ENCODE measurements at places on chromosomes 13 and 19.

DNA sequence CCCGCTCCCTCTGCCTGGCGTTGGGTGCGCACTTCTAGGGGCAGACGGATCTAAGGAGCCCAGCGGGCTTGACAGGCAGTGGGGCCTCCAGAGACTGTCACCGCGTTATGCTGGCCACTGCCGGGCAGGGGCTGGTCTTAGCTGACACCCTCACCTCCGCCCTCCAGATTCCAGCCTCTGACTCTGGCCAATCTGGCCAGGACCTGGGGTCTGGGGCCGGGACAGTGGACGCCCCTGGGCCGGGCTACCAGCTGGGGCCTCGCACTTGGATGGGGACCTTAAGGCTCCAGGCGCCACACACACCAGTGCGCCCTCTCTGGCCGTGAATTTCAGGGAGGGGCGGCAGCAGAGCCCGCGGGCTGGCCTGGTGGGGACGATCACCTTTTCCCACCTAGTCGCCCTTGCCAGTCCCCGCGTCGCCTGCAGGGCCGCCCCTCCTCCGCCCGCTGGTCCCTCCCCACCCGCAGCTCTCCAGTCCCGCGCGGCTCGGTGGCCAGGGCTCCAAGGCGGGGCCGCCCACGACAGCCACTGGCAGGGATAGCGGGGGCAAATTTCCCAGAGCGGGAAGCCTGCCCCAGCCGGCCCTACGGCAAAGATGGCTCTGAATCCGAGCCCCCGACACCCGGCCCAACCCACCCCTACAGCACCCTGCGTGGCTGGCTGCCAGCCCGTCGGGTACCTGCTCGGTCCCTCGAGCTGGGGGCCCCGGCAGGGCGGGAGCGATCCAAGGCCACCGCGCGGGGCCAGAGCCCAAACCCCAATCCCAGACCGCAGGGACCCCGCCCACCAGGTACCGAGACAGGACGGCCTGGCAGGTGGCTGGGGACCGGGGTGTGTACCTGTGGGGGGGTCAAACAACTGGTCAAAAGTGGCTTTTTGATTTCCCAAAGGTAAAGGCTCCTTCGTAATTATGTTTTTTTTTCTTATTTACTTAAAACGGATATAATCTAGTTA is 6.1 kb upstream of the ZNF98 start:
- DNase-seq: no peak

DNA sequence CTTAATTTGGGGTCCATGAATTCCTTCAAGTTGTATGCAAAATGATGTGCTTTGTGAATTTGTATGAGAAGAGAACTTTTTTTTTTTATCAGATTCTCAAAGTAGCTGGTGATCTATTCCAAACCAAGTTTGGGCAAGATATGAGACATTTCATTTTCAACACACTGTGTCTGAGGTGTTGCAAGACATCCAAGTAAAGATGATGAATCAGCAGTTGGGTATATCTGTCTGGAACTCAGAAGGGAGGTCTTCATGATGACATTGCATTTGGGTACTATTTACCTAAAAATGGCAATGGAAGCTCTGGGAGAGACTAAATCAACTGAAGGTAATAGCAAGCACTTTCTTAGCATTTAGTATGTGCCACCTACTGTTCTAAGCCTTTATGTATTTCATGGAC is 2.8 kb downstream of the FAM124A start:
- no peak for DNase-seq

- DNase-seq: peak; percentile 60
Observed at GRCh38 chr13:73849292-73849691, 284.9 kb downstream of the KLF12 start.

DNA sequence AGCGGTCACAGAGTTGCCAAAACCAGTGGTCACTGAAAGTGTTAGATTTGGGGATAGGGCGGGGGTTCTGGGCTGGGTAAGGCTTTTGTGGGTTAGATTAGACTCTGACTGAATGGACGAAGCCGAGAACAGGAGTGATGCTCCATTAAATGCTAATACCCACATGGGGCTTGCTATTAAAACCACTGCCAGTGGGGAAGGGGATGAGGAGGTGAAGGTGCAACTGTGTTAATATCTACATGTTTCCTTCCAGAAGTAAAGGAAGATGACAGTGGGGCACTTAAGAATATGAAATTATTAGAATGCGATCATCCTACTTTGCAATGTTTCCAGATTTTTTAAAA is 573 bp upstream of the ZNF614 start:
- DNase-seq: peak; percentile 52

- peak; percentile 91 for DNase-seq
Observed at GRCh38 chr13:94435604-94436226, 43.8 kb downstream of the DCT start.

DNA sequence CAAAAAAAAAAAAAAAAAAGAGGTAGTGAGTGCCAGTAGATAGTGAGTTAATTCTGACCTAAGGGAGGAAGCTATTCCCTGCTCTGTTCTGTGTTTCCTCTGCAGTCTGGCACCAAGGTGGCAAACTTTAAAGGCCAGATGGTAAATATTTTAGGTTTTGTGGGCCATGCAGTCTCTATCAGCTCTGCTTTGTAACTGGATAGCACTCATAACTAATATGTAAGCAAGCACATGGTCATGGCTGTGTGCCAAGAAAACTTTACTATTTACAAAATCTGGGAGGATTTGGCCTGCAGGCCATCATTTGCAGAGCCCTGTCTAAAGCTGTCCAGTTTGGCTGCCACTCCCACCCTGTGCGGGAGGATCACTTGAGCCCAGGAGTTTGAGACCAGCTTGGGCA is 4.3 kb downstream of the PIN1 start:
- peak; percentile 59 for DNase-seq

DNA sequence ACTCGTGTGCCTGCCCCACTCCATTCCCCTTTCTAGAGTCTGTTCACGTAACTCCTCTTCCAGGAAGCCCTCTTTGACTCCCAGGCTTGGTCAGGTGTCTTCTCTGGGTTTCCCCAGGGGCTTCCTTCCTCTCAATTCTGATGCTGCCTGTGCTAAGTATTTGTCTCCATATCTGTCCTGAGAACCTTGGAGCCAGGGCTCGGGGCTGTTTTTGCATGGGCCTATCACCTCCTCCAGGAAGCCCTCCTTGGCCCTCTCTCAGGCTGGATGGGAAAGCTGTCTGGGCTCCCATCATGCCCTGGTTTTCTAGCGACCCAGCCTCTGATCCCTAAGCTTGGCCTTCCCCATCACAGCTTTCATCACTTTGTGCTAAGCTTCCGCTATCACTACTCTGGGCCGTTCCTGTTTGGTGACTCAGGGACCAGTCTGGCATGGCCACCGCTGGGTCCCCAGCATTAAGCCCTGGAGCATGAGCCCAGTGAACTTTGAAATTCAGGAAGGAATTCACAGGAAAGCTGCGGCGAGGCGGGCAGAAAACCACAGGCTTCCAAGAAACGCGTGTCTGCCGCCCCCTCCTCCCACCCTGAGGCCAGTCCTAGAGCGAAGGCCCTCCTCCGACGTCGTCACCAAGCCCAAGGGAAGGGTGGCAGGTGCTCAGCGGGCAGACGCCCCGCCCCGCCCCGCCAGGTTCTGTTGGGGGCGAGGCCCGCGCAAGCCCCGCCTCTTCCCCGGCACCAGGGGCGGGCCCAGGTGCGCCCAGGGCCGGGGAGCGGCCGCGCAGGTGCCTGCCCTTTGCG is 486 bp upstream of the SPINT2 start:
- DNase-seq: peak; percentile 98

DNA sequence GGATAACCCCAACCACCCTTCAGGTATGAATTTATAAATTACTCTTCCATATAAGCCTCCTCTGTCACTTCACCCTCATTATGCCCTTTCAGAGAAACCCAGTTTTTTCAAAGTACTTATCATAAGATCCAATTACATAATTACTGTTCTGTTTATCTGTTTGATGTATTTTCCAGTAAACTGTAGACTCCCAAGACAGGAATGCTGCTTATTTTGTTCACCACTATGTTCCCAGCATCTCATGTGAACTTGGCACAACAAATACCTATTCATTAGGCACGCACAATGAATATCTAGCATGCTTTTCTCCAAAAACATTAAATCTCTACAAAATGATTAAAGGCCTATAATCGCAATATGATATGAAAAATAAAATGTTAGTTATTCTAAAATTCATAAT is 13.2 kb downstream of the ENOX1 start:
- peak; percentile 12 for DNase-seq

DNA sequence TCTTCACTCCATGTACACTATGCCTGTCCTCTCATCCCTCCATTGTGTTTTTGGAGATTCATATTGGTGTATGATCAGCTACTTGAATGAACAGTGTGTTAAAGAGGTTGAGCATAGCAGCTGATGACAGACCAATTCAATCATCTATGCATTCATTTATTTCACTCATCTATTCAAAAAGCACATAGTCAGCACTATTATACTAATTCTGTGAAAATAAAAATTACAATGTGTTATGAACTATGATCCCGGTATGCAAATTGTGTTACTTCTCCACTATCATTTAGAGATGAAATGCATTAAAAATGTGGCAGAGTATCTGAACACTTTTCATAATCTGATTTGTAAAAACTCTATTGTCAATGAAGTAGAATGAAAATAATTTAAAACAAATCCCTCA is 5.9 kb downstream of the TRPC4 start:
- DNase-seq: no peak

DNA sequence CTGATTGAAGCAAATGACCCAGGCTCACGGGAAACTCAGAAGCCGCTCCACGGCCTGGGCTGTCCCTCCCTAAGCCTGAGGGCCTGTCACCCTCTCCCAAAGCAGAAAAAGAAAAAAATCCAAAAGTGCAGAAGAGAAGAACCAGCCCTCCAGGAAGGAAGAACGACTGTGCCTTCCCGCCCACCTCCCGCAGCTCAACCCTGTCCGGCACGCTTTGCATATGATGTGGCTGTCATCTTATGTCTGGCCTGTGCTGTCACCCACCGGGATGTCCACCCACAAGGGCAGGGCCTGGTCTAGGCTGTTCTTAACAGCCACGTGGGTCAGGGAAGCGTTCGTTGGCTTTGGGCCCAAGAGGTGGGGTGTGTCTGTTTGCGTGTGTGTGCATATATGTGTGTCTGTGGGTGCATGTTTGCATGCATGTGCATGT is 13.7 kb downstream of the ZBTB7A start:
- DNase-seq: no peak

DNA sequence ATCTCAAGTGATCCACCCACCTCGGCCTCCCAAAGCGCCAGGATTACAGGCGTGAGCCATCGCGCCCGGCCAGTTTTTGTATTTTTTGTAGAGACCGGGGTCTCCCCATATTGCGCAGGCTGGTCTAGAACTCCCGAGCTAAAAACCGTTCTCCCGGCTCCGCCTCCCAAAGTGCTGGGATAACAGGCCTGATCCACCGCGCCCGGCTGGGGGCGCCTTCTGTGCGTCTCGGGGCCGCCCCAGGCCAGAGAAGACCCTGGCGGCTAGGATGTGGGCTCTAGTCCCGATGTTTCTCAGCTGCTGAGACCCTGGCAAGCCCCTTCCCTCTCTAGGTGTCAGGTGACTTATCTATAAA is 3.6 kb downstream of the ARHGAP45 start:
- peak; percentile 37 for DNase-seq

DNA sequence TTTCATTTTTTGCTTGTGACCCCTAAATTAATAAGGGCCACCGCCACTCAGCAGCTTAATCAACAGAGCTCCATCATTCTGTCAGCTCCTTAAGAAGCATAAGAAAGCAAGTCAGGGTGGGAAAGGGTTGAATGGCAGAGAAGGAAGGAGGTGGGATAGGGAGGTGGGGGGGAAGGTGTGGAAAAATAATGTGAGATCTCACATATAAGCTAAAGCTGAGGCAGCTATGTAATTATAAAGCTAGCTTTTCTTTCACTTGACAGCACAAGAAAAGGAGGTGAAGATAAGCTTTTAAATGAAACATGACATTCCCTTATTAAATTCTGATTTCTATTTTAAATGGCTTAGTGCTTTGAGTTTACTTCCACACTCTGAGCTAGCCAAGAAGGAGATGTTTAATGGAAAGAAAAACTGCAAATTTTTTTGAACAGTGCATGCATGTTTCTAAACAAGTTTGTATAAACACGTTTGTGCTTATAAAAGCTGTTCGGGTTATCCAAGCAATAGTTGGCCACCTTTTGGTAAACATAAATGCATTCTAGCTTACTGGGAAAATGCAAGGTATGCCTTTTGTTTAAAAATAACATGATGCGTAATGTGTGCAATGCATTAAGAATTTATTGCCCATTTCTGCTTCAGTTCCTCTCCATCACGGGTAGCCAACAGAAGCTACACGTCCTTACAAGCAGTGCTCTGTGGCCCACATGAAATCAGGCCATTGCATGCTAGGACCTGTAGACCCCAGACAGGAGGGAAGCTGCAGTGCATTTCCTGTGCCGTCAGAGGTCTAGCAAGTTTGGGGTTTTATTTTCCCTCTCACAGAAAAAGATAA is 96.2 kb downstream of the LHFPL6 start:
- peak; percentile 4 for DNase-seq

DNA sequence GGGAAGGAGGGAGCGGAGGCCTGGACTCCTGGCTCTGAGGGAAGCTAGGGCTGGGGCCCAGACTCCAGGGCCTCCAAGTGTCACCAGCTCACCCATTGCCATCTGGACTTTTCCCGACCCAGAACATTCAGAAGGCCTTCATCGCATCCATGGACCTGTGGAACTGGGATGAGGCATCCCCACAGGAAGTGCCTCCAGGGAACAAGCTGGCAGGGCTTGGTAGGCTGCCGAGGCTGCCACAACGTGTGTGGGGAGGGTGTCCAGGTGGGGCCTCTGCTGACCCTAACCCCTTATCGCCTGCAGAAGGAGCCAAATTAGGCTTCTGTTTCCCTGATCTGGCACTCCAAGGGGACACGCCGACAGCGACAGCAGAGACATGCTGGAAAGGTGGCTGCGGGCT is 767 bp downstream of the ETV2 start:
- peak; percentile 16 for DNase-seq

DNA sequence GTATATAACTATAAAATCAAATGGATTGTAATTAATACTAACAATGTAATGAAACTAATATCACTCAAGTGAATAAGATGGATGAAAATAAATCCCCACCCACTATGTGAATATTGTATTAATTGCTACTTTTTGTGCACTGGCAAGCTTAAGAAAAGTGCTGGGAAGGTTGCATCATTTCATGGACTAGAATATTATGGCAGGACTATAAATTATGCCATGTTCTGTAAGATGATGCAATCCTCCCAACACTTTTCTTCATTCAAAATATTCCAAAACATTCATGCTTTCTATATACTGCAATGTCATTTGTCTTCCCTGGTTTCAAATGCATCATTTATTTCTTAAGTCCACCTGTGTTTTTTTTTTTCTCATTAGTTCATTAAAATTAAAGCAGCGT is 457.6 kb upstream of the GPC6 start:
- peak; percentile 54 for DNase-seq

GRCh38 chr19:21335721-21336120 is 6.5 kb upstream of the ZNF708 start:
- peak; percentile 3 for DNase-seq
